ENCODE measurements at places on chromosomes 12 and 14.
A peak's percentile ranks its signal among the peaks of the same experiment; 100 is the strongest.

GRCh38 chr12:120496413-120497340 lies 764 bp downstream of the DYNLL1 start:
- DNase-seq: peak; percentile 61

DNA sequence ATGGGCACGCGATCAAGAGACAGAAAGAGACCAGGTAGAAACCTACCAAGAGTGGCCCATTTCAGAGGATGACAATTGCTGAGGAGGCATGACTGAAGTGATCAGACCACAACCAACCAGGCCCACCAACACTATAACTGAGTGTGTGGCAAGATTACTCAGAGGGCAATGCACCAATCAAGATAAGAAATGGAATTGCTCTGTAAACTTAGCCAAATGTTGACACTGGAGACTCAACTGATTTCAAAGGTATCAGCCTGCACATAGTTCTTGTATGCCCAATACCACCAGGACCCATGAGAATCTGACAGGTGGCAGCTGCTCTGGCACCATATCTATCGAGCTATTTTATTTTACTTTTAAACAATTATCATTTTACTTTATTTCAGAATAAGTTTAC lies 128.9 kb downstream of the FOXN3 start:
- DNase-seq: no peak

GRCh38 chr12:131042834-131043245 lies 89.1 kb downstream of the ADGRD1 start:
- no peak for DNase-seq

- DNase-seq: no peak
These were observed 638 bp downstream of the LAG3 start for GRCh38 chr12:6772726-6773589.

- no peak for DNase-seq
These were observed 326.2 kb upstream of the RGS6 start for GRCh38 chr14:71606064-71606463.

GRCh38 chr12:55671746-55672145 lies 35.1 kb downstream of the OR10P1 start:
- no peak for DNase-seq

DNA sequence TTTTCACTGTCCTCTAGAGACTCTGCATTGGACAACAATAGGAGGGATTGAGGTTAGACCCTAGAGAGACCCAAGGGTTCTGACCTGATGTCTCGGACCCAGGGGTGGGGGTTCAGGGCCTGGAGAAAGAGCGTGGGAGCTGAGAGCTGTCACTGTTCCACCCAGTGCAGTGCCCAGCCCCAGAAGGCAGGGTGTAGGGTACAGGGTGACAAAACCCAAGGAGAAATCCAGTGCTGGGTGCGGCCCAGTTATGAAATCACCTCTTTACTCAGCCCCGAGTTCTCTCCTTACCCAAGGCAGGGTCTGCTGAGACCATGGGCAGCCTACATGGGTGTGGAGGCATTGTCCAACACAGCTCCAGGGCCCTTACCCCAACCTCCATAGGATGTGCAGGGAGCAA lies 2.6 kb downstream of the AQP2 start:
- no peak for DNase-seq

GRCh38 chr14:99272899-99273765 lies 1.1 kb upstream of the BCL11B start:
- peak; percentile 33 for DNase-seq

- no peak for DNase-seq
These were observed 61.9 kb upstream of the ARHGAP5 start for GRCh38 chr14:32015166-32015565.

GRCh38 chr12:52226446-52226845 lies 6.6 kb upstream of the KRT7 start:
- DNase-seq: no peak

DNA sequence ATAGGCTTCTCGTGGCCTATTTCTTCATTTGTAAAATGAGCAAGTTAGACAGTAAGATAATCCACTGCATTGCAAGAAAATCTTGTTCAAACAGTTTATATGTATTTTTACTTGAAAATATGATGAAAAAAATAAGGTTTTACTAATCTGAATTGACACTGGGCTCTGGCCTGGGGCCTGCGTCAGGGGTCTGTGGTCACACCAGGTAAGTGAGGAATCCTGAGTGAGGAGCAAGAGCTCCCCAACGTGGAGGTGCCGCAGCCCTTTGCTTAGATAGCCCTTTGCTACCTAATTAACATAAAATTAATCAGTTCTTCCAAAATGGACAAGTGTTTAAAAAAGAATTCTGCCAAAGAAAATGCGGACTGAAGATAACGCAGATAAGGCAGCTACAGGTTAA lies 39.1 kb upstream of the STAB2 start:
- DNase-seq: no peak

GRCh38 chr12:52486166-52487105 lies 6.6 kb downstream of the KRT6A start:
- no peak for DNase-seq

GRCh38 chr12:12606781-12607589 lies 4.7 kb upstream of the CREBL2 start:
- DNase-seq: peak; percentile 91

GRCh38 chr12:81231574-81232368 lies 153.9 kb downstream of the ACSS3 start:
- DNase-seq: no peak

DNA sequence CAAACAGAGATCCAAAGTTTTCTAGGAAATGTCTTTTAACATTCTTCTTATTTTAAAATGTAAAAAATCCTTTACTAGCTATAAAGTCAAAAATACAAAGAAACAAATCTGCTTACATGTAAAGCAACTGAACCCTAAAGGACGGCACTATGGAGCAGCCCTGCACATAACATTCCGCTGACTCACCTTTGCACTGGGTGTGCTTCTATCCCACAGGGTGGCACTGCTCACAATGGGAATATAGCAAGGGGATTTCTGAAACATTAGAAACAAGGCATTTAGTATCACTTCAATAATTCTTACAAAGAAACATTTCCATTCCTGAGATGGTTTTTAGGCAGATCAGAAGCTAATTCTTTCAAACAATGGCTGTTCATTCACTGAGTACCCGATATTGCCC lies 94.3 kb downstream of the C12orf42 start:
- DNase-seq: peak; percentile 64

GRCh38 chr12:1977109-1977508 lies 27.1 kb downstream of the DCP1B start:
- no peak for DNase-seq

DNA sequence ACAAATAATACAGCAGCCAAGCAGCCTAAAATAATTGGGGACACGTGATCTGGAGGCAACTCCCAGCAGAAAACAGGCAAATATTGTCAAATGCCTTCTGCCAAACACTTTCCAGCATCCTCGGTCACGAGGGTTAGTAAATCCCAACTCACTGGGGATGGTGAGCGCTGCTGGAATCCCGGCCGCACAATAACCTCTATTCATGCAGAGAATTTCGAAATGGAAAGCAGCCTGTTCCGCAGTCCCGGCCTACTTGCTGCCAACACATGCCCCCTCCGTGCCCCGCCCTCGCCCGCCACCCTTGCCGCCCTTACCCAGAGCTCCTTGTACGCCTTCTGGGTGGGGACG lies 62.2 kb downstream of the RFX4 start:
- DNase-seq: peak; percentile 87

DNA sequence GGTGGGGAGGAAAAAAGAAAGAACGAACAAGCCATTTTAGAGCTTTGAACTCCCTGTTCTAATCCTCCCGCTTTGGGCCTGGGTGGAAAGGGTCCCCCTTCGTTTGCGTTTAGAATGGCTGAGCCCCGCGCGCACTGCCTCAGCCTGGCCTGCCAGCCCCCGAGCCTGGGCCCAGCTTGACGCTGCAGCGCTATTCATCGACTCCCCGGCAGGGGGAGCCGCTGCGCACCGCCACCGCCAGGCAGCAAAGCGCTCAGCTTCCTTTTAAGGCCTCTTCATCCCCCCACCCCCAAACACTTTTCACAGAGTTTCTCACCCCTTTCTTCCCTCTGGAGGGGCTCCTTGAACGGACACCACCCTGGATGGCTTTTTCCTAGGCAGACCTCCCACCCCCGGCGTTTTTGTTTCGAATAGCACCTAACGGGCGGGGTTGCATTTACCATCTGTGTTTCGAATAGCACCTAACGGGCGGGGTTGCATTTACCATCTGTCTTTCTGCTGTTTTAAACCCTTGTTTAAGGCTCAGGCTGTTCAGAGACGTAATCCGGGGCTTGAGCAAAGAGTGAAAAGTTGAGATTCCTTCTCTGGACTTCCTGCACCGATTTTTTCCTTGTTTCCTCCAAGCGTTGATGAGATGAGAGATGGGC lies 56.4 kb upstream of the PIWIL1 start:
- no peak for DNase-seq

DNA sequence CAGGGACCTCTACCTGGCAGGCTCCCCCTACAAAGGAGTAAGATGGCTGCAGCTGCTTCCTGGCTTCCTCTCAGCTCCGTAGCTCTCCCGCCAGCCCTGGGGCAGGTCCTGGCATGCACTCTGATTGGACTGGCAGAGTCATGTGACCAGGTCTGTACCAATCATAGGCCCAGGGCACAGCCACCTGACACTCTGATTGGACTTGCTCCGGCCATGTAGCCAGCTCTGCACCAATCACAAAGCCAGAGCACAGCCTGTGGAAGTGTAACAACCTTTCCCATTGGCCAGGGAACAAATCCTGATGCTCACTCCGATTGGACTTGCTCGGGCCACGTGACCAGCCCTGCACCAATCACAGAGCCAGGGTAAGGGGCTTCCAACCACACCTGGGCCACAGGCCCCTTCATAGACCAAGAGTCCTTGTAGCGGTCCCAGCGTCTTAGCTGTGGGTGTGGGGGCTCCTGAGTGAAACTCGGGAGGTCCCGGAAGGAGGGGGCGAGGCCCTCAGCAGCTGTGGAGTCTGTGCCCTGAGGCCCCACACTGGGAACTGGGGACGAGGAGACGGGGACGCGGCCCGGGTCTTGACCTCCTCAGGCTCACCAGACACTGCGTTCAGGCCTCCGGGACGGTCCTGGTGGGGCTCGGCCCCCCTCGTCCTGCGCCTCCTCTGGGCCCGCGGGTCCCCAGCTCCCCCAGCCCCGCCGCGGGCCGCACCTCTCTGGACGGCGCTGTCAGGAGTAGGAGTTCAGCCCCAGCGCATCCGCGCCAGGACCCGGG lies 210.6 kb downstream of the ADGRD1 start:
- no peak for DNase-seq

DNA sequence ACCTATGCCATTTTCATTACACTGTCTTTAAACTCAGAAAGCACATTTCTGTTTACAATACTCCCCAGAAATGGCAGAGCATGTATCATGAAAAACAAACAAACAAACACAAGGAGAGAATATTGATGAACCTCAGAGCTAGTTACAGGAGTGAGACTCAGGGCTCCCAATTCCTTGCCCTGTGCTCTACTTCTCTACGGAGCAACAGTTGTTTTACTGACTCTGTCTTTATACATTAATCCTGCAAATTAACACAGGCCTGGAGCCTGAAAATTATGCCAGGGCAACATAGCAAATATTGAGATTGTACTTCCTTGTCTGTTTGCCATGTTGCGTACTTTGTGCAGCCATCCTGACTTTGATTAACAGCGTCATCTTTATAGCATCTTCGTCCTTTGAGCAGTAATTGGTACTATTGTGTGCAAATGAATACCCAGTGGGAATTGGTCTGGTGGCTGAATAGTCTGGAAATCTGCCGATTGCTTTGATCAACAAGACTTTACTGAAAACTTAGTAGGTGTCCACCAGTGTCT lies 15.2 kb upstream of the AKAP6 start:
- no peak for DNase-seq

- no peak for DNase-seq
These were observed 94.4 kb downstream of the PPP2R5C start for GRCh38 chr14:101855958-101856357.

- DNase-seq: no peak
These were observed 177.7 kb upstream of the FRMD6 start for GRCh38 chr14:51473808-51474565.

GRCh38 chr12:57985685-57986084 lies 44.3 kb downstream of the ATP23 start:
- DNase-seq: no peak

GRCh38 chr12:107402041-107403022 lies 283.3 kb upstream of the PWP1 start:
- peak; percentile 83 for DNase-seq

GRCh38 chr14:22753586-22753985 lies 12.9 kb upstream of the OXA1L start:
- no peak for DNase-seq

GRCh38 chr14:30607156-30607780 lies 14.9 kb upstream of the SCFD1 start:
- peak; percentile 52 for DNase-seq

DNA sequence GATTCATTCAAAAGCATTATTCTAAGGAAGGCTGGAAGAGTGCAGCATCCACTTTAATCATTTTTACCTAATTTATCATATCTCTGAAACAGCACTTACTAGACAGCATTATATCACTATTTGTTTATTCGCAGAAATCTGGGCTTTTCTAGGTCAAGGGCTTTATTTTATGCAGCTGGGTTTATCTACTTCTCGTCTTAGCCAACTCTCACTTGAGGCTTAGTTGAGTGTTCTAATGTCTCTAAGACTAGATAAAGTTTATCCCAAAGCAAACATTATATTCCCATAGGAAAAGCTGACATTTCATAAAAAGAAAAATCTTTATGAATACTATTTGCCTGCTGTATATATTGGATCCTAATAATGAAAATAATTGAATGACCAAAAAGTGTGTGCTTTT lies 720.8 kb upstream of the FLRT2 start:
- DNase-seq: no peak

DNA sequence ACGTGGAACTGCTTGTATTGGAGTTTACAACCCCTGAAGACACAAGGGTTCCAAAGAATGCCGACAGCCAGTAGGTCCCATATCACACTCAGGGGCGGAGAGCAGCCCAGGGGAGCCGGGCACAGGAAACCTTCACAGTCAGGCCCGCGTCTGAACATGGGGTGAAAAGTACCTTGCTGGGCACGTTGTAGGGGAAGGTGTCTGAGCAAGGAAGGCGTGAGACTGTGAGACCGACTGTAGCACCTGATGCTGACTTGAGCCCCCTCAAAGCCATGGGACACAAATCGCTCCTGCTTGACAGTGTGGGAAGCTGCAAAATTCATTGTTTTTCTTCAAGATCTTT lies 14.7 kb downstream of the RIMBP2 start:
- DNase-seq: no peak

- peak; percentile 76 for DNase-seq
These were observed 20.8 kb downstream of the TPCN1 start for GRCh38 chr12:113242026-113242418.

DNA sequence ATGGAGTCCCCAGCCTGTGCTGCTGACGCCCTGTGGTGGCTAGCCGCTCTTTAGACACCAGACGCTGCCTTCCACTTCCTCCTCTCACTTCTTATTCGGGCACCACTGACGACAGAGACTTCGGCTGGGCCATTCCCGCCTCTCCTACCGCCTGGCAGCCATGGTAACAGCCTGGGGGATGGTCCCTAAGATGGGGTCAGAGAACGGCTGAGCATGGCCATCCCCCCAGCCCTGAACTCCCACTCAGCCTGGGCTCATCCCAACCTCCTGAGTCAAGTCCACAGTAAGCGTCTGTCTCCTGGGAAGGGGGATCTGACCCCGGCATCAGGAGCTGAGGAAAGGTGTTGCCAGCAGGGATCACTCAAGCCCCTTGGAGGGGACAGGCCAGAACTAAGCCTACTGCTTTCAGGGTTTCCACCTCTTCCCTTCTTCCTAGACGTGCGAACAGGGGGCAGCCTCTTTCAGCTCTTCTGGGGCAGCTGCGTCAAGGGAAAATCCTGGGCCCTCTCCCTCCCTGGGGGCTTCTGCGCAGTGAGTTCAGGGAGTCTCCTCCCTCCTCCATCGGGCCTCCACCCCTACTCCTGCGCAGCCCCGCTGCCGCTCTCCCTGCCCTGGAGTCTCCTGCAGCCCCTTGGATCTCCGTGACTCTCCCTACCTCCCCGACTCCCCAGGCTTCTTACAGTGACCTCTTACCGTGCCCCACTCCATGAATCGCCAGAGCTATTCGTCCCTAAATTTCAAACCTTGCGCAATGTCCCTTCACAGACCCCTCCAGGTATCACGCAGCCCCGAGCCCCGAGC lies 643 bp upstream of the TAMALIN start:
- no peak for DNase-seq
